ENCODE measurements at places on chromosomes 5 and 9. TPM values are rescaled to one million over a fixed set of nuclear protein-coding genes. Genes with fewer than 3 reads are reported as not detected.

DNA sequence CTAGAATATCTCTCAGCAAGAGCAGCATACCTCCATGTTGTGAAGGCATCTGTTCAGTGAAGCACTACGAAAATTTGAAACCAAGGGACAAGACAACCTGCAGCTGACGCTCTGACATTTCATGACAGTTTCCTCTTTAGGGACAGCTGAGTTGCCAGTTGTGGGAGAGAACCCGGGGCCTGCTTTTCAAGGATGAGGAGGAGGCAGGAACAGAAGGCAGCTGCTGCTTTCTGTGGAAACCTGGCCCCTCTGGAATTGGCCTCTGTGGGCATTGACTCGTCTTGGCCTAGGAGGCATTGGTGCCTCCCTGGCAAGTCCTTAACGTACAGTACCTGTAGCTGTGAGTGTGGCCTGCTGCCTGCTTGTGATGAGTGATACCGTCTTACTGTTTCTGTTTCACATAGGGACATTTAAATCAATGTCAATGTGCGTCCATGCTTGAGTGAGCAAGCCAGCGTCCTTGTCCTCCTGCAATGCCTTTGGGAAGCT is 21.6 kb downstream of the SLC46A2 start:
- peaks cover 46% of the 10 kb centered on the region for H3K4me1 ChIP-seq
- H3K27me3 ChIP-seq, result no peaks in the 10 kb centered on the region
- H3K4me3 ChIP-seq, result no peak overlapping the region
- peaks cover 15% of the 10 kb centered on the region for H3K36me3 ChIP-seq
- H3K27ac ChIP-seq, result no peak overlapping the region
- no peak for DNase-seq

- no peak for DNase-seq
- H3K27me3 ChIP-seq, result no peaks in the 10 kb centered on the region
- no peaks in the 10 kb centered on the region for H3K36me3 ChIP-seq
Observed at GRCh38 chr5:93452255-93452654, 128.8 kb downstream of the NR2F1-AS1 start.

DNA sequence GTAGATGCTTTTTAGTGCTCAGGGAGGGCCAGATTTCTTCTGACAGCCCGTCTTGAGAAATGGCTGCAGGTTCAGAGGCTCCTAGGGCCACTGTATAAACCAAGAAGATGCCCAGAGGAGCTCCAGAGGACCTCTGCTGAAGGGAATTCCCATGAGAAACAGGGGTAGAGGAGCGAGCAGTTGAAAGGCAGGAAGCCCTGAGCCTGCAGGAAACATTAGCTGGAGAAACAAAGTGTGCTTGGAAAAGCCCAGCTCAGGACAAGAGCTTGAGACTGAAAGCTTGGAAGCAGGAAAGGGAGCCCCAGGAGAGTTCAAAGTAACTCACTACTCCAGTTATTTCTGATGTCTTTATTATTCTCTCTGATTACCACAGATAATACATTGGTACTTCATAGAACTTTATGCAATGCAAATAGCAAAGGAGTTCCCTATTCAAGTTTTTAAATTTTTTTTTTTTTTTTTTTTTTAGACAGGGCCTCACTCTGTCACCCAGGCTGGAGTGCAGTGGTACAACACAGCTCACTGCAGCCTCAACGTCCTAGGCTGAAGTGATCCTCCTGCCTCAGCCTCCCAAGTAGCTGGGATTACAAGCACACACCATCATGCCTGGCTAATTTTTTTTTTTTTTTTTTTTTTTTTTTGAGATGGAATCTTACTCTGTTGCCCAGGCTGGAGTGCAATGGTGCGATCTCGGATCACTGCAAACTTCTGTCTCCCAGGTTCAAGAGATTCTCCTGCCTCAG is 16.5 kb downstream of the HBEGF start:
- no peaks in the 10 kb centered on the region for H3K4me1 ChIP-seq
- peaks cover 2% of the 10 kb centered on the region for H3K36me3 ChIP-seq
- no peak overlapping the region for H3K4me3 ChIP-seq

GRCh38 chr5:83069096-83069799 is 7.9 kb downstream of the TMEM167A start:
- H3K4me1 ChIP-seq, result no peaks in the 10 kb centered on the region
- H3K27ac ChIP-seq, result no peak overlapping the region
- H3K4me3 ChIP-seq, result no peak overlapping the region

- no peak overlapping the region for H3K4me3 ChIP-seq
- peaks cover 19% of the 10 kb centered on the region for H3K4me1 ChIP-seq
- no peaks in the 10 kb centered on the region for H3K27me3 ChIP-seq
- no peaks in the 10 kb centered on the region for H3K36me3 ChIP-seq
- H3K27ac ChIP-seq, result peak overlapping the region; percentile 37
- peak; percentile 77 for DNase-seq
Observed at GRCh38 chr9:33852216-33852826, 35.4 kb downstream of the UBE2R2 start.

DNA sequence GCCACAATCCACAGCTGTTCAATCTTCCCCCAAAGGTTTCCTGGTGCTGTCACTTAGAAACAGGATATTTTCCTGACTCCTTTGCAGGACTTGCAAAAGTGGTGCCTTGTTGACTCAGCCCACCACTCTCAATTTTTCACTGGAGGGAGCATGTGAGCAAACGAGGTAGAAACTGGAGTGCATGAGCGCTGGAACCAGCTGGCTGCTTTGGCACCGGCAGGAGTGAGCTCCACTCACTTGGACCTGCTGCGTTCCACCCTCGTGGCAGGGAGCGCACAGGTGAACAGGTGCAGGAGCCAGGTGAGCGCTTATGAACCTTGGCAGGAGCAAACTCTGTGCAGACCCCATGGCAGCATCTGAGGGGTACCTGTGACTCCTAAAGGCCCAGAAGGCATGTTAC is 364.1 kb upstream of the RORB start:
- H3K27me3 ChIP-seq, result no peaks in the 10 kb centered on the region
- no peak for DNase-seq
- H3K36me3 ChIP-seq, result no peaks in the 10 kb centered on the region
- no peak overlapping the region for H3K4me3 ChIP-seq
- H3K4me1 ChIP-seq, result no peaks in the 10 kb centered on the region

- H3K4me1 ChIP-seq, result no peaks in the 10 kb centered on the region
- H3K27ac ChIP-seq, result no peak overlapping the region
- H3K36me3 ChIP-seq, result no peaks in the 10 kb centered on the region
- H3K4me3 ChIP-seq, result no peak overlapping the region
- DNase-seq, result no peak
- H3K27me3 ChIP-seq, result no peaks in the 10 kb centered on the region
Observed at GRCh38 chr9:32426278-32426939, 42.0 kb downstream of the ACO1 start.

DNA sequence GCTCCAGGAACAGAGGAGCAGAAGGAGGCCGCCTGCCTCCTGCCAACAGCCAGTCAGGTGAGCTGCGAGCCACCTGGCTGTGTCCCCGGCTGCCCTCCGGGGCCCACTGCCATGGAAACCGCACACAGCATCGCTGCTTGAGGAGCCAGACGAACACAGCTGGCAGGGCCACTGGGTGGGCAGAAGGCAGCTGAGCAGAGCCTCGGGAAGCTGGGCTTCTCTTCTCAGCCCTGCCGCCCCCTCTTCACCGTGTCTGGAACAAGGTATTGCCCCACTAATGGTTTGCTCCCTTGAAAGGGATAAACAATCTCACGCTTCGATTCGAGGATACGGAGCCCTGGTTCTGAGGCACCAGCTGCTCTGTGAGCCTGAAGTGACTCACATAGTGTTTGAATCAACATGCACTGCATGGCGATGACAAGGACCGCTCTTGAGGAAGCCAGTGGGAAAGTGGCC is 63.7 kb upstream of the RUFY1 start:
- H3K4me3 ChIP-seq, result no peak overlapping the region
- no peaks in the 10 kb centered on the region for H3K27me3 ChIP-seq
- H3K36me3 ChIP-seq, result no peaks in the 10 kb centered on the region
- no peak overlapping the region for H3K27ac ChIP-seq
- H3K4me1 ChIP-seq, result no peaks in the 10 kb centered on the region

Gene PALM2AKAP2
- not detected for total RNA-seq

GRCh38 chr5:172612771-172613170 is 28.3 kb upstream of the NEURL1B start:
- no peaks in the 10 kb centered on the region for H3K4me1 ChIP-seq
- no peak overlapping the region for H3K4me3 ChIP-seq
- H3K27ac ChIP-seq, result no peak overlapping the region
- DNase-seq, result no peak
- H3K36me3 ChIP-seq, result no peaks in the 10 kb centered on the region

- H3K27ac ChIP-seq, result no peak overlapping the region
- H3K27me3 ChIP-seq, result no peaks in the 10 kb centered on the region
- H3K36me3 ChIP-seq, result no peaks in the 10 kb centered on the region
Observed at GRCh38 chr5:178368274-178368673, 135.7 kb upstream of the PHYKPL start.

Gene PCDHAC1
- not detected for total RNA-seq

DNA sequence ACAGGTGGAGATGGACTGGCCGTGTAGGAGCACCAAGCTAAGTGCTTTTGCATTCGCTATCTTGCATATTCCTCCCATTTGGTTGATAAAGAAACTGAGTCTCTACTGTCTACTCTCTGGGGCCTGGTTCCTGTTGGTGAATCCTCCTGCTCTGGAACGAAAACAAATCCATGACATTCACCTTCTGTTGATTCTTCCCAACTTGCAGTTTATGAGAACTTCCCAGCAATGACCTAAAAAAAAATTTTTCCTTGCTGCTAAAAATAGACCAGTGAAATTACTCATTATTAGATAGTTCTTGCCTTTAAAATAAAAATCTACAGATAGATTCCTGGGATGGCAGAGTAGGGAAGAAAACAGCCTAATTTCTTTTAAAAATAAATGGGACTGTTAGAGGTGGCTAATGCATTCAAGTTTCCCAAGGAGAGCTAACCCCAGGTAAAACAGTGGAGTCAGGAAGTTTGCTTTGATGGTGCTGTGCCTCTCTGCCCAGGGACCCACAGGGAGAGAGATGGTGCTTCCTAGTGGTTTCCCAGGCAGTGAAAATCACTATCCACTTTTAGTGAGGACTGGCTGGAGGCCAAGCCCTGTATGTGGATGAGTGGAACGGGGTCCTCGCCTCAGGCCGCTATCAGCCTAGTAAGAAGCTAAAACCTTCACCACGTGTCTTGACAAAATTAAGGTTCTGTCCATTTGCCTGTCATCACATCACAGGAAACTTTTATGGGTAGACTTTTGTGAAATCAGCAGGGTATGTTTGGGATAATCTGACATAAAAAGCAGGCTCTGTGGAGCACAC is 68.4 kb upstream of the NR3C1 start:
- DNase-seq, result no peak
- H3K27ac ChIP-seq, result no peak overlapping the region
- H3K4me1 ChIP-seq, result no peaks in the 10 kb centered on the region
- no peak overlapping the region for H3K4me3 ChIP-seq
- no peaks in the 10 kb centered on the region for H3K27me3 ChIP-seq
- no peaks in the 10 kb centered on the region for H3K36me3 ChIP-seq

- H3K4me3 ChIP-seq, result no peak overlapping the region
- H3K27me3 ChIP-seq, result no peaks in the 10 kb centered on the region
- H3K36me3 ChIP-seq, result no peaks in the 10 kb centered on the region
- peak overlapping the region; percentile 69 for H3K27ac ChIP-seq
- DNase-seq, result no peak
Observed at GRCh38 chr5:156912869-156913268, 50.2 kb downstream of the TIMD4 start.

DNA sequence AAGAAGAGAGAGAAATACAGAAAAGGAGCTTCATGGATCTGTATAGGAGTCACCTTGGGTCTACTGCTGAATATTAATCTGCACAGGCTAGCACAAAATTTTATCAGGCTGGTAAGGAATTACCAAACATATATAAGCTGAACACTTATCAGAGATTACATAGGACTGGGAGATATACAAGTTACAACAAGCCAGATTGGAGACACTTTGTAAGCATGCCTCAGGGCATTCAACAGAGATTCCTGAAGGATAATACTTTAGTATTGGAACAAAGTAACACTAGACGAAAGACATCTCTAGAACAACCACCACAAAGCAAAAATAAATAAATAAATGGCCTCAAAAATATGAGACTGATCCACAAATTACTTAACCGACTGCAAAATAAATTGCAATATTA is 197.8 kb downstream of the ANXA1 start:
- H3K36me3 ChIP-seq, result no peaks in the 10 kb centered on the region
- no peaks in the 10 kb centered on the region for H3K27me3 ChIP-seq
- no peaks in the 10 kb centered on the region for H3K4me1 ChIP-seq
- H3K27ac ChIP-seq, result no peak overlapping the region
- no peak overlapping the region for H3K4me3 ChIP-seq

Gene FLT4
- total RNA-seq, result not detected

Gene PRSS3
- not detected for total RNA-seq

GRCh38 chr5:20266066-20266465 is 278.1 kb upstream of the CDH18 start:
- no peaks in the 10 kb centered on the region for H3K27me3 ChIP-seq
- H3K36me3 ChIP-seq, result no peaks in the 10 kb centered on the region
- H3K4me3 ChIP-seq, result no peak overlapping the region
- H3K4me1 ChIP-seq, result no peaks in the 10 kb centered on the region
- H3K27ac ChIP-seq, result no peak overlapping the region

DNA sequence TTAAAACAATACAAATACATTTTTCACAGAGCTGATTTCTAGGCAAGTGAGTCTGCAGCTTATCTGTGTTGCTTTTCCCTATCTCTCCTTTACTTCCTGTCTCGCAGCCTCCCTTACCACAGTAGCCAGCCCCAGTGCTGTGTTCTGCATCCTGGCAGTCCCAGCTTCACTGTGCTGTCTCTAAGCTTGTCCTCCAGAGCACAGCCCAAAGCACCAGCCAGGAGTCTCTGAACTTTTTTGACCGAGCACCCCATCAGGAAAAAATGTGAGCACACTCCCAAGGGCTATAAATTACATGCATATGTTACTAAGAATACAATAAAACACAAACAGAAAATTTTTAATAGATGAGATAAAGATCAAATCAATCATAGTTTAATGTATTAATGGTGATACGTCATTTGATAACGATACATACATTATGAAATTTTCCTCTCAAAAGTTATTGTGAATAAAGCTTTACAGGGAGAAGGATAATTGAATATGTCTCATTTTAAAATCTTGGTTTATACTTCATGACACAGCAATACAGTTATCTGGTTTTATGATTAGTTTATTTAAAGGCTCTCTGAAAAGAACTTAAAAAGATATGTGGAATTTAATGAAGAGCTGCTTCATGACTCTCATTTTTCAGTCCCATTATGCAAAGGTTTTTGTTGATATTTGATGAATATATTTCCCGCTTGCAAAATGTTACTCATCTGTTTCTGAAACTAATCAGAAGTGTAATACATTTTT is 7.3 kb upstream of the RHOBTB3 start:
- H3K27ac ChIP-seq, result no peak overlapping the region
- no peak for DNase-seq
- no peaks in the 10 kb centered on the region for H3K36me3 ChIP-seq

DNA sequence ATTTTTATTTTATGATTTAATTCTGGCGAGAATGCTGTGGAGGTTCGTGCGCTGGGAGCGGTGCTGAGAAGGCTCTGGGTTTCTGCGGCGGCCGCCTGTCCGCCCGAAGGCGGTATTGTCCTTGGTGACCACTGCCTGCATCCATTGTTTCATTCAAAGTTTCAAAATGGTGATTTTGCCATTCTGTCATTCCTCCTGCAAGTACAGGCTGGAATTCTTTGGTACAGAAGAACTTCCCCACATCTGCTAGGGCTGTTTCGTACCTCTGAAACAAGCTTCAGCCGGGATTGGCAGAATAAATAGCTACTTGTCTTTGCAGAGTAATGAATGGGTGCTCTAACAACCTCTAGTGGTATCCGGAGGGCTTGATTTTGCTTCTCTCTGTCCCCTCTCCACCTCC is 112.6 kb upstream of the CACNA1B start:
- peaks cover 36% of the 10 kb centered on the region for H3K4me1 ChIP-seq
- DNase-seq, result no peak
- H3K4me3 ChIP-seq, result no peak overlapping the region
- no peaks in the 10 kb centered on the region for H3K27me3 ChIP-seq
- H3K36me3 ChIP-seq, result peaks cover 58% of the 10 kb centered on the region

GRCh38 chr9:96719921-96720320 is 58.0 kb downstream of the ZNF510 start:
- no peaks in the 10 kb centered on the region for H3K36me3 ChIP-seq
- peaks cover 9% of the 10 kb centered on the region for H3K4me1 ChIP-seq
- no peak overlapping the region for H3K27ac ChIP-seq

Gene ZNF883
- total RNA-seq, result 0.54 TPM
